ENCODE measurements at places on chromosomes 12 and 14.

DNA sequence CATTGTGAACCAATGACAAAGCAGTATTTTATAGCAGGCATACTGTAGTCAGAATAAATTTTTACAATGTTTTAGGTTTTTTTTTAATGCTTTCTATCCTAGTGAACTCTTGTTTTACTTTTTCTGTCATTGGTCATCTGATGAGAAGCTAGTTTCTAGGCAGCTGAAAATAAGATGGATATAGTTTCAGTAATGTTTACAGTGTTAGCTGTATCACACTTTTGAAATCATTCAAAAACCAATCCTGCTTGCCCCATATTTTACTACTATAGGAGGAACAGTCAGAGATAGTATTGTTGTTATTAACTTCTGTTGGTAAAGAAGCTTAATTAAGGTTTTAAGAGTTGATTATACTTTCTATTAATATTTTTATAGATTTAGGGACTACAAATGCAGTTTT lies 24.5 kb downstream of the USP15 start:
- DNase-seq, result no peak

GRCh38 chr12:102534899-102535298 lies 54.5 kb upstream of the IGF1 start:
- no peak for DNase-seq

GRCh38 chr12:29735604-29736003 lies 48.1 kb downstream of the TMTC1 start:
- DNase-seq, result no peak

GRCh38 chr14:90109858-90110257 lies 48.1 kb downstream of the KCNK13 start:
- no peak for DNase-seq

- DNase-seq, result no peak
Measured at GRCh38 chr12:97375310-97375709, 87.3 kb upstream of the RMST start.

DNA sequence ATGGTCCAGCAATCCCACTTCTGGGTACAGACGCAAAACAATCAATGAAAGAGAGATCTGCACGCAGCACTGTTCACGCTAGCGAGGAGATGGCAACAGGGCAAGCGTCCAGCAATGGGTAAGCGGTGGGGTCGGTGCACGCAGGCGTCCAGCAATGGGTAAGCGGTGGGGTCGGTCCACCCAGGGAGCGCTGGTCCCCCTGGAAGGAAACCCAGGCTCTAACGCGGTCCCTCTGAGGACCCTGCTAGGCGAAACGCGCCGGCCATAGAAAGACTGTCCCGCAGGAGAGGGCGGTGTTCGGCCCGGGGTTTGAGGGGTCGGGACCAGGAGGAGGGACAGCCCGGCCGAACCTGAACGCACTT lies 618 bp upstream of the PGAM5 start:
- DNase-seq, result no peak

- DNase-seq, result no peak
Measured at GRCh38 chr12:68521848-68522502, 88.7 kb upstream of the RAP1B start.

- no peak for DNase-seq
Measured at GRCh38 chr12:99523853-99524252, 123.7 kb upstream of the GARIN6 start.

- no peak for DNase-seq
Measured at GRCh38 chr14:105143451-105144025, 25.0 kb downstream of the JAG2 start.

GRCh38 chr12:118371321-118372282 lies 1.1 kb downstream of the TAOK3 start:
- no peak for DNase-seq

DNA sequence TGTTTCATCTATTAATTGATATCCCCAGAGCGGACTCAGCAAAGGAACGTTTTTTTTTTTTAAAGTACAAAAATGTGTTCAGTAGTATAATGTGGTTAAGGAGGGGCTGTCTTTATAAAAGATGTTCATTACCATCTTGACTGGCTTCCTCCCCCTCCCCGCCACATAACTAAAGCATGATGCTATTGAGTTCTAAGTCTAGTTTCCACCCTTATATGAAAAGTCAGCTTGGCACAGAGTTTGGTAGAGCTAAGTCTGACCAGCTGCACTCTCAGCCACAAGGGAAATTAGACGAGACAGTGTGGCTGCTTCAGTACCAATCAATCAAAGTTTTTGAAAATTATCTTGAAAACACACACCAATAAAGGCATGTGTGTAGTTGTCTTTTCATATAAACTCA lies 1.9 kb upstream of the MYBPC1 start:
- DNase-seq, result no peak

- no peak for DNase-seq
Measured at GRCh38 chr14:103890821-103891666, 37.2 kb upstream of the TDRD9 start.

DNA sequence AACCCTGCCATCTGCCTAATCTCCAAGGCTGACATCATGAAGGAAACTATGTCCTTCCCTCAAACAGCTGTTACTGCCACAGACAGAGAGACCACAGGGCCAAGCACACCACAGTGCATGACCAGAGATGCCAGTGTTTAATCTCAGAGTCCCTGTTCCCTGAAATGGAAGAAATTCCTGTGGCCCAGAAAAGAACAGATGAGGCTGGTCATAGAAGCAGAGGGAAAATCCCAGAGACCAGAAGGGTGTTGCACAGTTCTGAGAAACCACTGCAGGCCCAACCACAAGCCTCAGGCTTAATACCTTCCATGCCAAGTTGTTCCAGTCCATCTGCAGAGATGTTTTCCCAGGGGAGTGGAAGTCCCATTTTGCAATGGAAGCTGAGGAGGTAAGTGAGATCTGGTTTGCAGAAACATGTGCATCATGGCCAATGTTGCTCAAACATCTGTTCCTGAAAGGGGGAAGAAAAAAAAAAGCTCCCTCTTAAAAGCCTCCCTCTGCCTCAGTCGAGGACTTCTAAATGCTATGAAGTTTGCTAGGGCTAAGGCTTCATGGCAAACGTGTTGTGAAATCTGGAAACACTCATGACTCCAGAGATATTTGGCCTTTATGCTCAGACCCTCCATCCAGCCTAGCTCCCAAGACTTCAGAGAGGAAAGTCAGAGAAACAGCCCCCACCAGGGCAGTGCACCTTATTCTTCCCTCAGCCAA lies 98.6 kb downstream of the SCARB1 start:
- no peak for DNase-seq

DNA sequence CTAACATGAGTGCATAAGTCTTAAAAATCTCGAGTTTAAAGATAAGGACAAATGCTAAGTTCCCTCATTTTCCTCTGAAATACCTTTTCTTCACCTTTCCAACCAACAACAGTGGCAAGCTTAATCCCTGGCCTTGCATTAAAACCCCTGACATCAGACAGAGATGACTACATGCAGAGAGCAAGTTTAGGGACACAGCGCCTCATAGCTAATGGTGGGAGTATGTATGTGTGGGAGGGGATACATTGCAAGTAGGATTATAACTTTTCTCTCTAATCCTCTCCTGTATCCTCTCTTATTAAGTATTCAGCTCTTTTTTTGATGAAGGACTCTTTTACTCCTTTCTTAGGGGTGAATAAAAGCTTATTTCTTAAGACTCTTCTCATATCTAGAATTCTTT lies 547.1 kb downstream of the CCER1 start:
- no peak for DNase-seq

- DNase-seq, result no peak
Measured at GRCh38 chr14:68020999-68021663, 201.6 kb downstream of the RAD51B start.

DNA sequence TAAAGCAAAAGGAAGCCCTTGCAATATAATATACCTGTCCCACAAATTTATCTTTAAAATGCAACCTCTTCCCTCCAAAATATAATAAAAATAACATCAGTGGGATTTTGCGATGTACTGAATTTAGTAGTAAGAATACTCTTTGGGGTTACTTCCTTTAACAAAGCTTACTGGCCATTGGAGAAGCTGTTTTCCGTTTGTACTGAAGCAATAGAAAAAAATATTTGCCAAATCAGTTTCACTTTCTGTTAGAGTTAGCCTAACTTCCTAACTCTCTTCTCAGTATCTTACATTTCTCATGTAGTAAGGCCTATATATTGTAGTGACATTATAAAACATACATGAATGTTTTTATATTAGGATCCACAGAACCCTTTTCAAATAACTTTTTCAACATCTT lies 3.7 kb downstream of the MAX start:
- no peak for DNase-seq

DNA sequence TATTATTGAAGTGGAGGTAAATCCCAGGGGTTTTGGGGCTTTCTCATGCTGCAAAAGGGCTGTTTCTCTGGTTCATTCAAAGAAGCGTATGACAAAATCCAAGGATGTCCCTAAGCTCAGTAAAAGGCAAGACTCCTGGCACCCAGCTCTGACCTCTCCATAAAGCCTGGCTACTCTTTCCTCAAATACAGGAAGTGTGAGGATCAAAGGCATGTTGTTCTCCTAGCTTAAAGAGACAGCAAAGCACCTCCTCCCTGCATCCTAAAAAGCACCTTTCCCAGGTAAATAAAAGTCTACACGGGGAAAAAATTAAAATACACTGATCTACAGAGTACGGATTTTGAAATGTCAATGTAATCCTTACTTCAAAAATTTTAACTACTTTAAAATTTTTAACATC lies 118.6 kb downstream of the LMNTD1 start:
- DNase-seq, result no peak

- no peak for DNase-seq
Measured at GRCh38 chr12:530821-531220, 71.1 kb downstream of the B4GALNT3 start.

DNA sequence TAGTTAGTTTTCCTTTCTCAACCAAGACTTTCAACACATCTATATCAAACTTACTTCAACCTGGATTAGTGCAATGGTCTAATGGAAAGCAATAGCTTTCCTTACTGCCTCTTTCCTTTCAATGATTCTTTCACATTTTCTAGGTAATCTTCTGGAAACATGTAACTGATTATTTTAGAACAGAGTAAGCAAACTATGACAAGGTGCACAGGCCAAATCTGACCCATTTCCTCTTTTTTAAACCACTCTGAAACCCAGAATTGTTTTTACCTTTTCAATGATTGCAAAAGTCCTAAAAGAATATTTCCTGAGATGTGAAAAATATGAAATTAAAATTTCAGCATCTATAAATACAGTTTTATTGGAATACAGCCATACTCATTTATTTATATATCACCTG lies 81.6 kb upstream of the TMTC2 start:
- no peak for DNase-seq

All from epithelial cell of prostate (primary cell).